ENCODE measurements at places on chromosomes 13 and 19. TPM values are rescaled to one million over a fixed set of nuclear protein-coding genes. Genes with fewer than 3 reads are reported as not detected.

The ALOX5AP gene
- total RNA-seq = 311 TPM

GRCh38 chr19:48452289-48453190 lies 2.8 kb upstream of the KCNJ14 start:
- H3K4me3 ChIP-seq = no peak overlapping the region
- DNase-seq = peak; percentile 38
- no peaks in the 10 kb centered on the region for H3K4me1 ChIP-seq

DNA sequence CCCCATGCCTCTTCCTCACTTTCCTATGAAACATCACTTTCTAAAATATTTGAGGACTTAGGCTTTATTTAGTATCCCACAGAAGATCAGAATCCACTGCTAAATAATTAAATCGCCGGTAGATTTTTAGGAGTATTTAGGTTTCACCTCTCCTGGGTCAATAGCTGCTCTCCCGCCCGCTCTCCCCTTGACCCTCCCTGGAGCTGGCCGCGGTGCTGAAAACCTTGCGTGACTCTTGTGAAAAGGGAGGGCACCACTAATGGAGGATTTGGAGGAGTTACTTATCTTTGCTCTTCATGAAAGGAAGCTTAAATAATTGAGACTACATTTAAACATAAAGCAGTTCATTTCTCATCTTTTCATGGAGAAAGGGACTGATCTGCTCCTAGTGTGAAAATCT lies 14.1 kb downstream of the POU4F1 start:
- no peak overlapping the region for H3K4me3 ChIP-seq
- no peaks in the 10 kb centered on the region for H3K4me1 ChIP-seq
- H3K27me3 ChIP-seq = peaks cover 93% of the 10 kb centered on the region

DNA sequence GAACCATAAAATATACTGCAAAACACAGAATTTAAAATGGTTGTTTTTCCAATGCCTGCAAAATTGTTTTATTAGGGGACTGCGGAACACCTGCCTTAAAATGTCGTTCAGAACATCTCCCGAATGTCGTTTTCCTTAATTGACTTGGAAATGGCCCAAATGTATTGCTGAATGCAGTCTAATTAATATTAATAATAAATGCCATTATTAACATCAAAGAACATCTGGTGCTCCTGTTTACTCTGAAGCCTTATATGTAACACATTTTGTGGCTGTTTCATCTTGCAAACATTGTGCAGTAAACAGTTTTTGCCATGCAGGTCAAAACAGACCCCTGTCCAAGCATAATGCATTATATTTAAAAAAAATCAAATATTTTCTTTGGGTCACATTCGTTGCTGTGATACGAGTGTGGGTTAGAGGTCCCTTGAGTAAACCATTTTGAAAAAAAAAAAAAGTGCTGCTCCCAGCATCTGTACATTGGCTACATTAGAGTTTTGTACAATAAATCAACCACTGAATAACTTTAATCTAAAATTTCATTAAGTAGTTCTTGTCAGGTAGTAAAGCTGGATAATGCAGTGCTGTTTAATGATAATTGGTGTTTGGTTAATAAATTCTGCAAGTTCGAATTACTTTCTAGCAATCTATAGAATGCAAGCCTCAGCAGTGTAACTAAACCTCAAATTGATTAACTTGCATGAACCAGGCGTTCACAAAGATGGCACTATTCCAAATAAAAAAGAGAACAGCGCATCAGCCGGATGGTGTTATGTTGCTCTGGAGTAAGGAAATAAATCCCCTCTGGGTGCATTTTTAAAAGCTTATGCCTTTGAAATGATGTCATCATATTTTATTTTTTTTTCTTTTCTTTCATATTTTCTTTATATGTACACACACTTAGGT lies 140.2 kb downstream of the ZNF536 start:
- no peaks in the 10 kb centered on the region for H3K4me1 ChIP-seq
- no peak overlapping the region for H3K4me3 ChIP-seq
- no peak overlapping the region for H3K27ac ChIP-seq
- DNase-seq = no peak
- peaks cover 13% of the 10 kb centered on the region for H3K27me3 ChIP-seq
- H3K36me3 ChIP-seq = no peaks in the 10 kb centered on the region

GRCh38 chr13:27264181-27264580 lies 6.4 kb upstream of the RASL11A start:
- H3K4me3 ChIP-seq = no peak overlapping the region
- peak overlapping the region; percentile 26 for H3K27ac ChIP-seq
- peaks cover 12% of the 10 kb centered on the region for H3K36me3 ChIP-seq
- DNase-seq = no peak
- no peaks in the 10 kb centered on the region for H3K27me3 ChIP-seq

All from lower lobe of right lung (tissue), 2 donors.